ENCODE measurements at places on chromosomes 5 and 9. TPM values are rescaled to one million over a fixed set of nuclear protein-coding genes. Genes with fewer than 3 reads are reported as not detected.

RANBP6 gene
- polyA plus RNA-seq = 24.4 TPM

ZNF454 gene
- polyA plus RNA-seq = 9.4 TPM

RABGAP1 gene
- 58.5 TPM for polyA plus RNA-seq

IFNA2 gene
- polyA plus RNA-seq = not detected

MYMK gene
- polyA plus RNA-seq = 0.37 TPM

PRRC1 gene
- polyA plus RNA-seq = 90.1 TPM

CACFD1 gene
- polyA plus RNA-seq = 28.5 TPM

MAMDC2 gene
- polyA plus RNA-seq = 7.9 TPM

GFRA3 gene
- 3.9 TPM for polyA plus RNA-seq

C9orf152 gene
- polyA plus RNA-seq = 8.3 TPM

LHX3 gene
- not detected for polyA plus RNA-seq

TCERG1 gene
- 101 TPM for polyA plus RNA-seq

COL15A1 gene
- polyA plus RNA-seq = 8.1 TPM

DNA sequence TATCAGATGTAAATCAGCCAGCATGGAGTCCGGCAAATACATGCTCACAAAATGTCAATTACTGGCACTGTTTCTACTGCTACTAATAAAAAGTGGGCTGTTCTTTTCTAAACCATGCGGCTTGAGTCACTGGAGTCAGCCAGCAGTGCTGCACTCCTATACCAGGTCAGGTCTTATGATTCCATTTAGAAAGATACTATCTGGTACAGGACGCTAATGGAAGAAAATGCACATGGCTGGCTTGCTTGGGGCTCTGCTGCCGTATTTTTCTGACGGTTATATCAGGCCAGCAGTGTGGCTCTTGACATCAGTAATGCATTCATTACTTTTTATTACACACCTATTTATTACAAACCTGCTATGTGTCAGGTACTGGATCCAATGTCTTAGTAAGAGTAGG, 74.3 kb downstream of the NDFIP1 start:
- no peak for DNase-seq

DNA sequence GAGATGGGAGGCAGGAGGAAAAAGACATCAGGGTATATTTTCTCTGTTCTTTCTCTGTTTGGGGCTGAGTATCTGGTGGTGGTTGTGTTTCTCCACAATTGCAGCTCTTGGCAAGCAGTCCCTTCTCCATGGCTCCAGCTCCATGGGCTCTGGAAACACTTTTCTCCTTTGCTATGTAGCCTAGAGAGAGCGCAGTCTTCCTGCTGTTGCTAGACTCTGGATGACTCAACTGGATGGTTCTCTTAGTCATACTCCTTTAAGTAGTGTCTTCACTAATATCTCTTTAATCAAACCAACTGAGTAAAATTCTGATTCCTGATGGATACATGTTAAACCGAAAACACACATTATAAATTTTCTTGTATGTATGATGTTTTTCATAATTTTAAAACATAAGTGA, 3.3 kb upstream of the PLGRKT start:
- no peak for DNase-seq

DNA sequence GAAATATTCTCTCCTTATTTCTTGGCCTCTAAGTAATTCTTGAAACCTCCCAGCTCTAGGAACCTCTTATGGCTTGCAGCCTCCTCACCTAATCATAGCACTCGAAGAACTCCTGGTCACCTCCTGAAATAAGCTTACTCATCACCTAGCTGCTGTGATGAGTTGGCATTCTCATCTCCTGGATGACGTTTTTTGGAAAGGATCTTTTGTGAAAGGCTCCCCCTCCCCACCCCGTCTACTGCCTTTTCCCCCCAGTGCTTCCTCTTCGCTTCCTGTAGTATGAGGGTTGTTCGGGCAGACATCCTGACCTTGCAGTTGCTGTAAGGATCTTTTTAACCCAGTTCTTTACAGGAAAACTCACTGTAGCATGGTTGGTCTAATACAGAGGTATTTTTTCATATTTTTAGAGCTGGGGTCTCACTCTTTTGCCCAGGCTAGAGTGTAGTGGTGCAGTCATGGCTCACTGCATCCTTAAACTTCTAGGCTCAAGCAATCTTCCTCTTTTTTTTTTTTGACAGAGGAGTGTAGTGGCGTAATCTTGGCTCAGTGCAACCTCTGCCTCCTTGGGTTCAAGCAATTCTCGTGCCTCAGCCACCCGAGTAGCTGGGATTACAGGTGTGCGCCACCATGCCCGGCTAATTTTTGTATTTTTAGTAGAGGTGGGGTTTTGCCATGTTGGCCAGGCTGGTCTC, 41.8 kb downstream of the ARHGAP26 start:
- no peak for DNase-seq

GRCh38 chr5:154044581-154044980, 5.8 kb downstream of the MFAP3 start:
- no peak for DNase-seq

GRCh38 chr9:12723409-12724028, 30.3 kb downstream of the TYRP1 start:
- DNase-seq = no peak

DNA sequence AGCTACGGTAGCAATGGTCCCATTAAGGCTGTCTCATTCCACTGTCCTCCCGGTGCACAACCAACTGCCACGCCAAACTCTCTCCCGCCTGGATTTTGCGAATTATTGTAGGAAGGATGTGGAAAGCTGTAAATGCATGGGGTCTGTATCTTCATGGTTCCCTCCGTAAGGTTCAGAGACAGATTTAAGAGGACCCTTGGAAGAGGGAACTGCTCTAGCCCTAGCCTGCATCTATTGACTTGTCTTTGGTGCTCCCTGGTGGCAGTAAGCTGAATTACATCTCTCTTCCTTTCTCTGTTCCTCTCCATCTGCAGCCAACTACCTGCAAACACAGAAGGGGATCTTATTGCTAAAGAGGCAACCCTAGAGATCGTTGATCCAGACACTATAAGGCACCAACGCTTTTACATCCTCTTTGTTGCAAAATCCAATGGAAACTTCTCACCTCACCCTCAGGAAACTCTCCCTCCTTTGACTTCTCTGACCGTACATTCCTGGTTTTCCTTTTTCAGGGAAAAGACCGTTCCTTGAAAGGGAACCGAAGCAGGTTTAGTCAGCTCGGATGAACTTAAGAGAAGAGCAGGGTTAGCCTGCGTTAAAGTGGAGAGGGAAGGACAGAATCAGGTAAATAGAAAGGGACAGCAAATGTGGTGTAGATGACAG, 11.9 kb downstream of the CAPSL start:
- peak; percentile 37 for DNase-seq

GRCh38 chr9:37380570-37380969, 41.9 kb upstream of the GRHPR start:
- DNase-seq = no peak

GRCh38 chr5:153099328-153099727, 391.1 kb upstream of the GRIA1 start:
- DNase-seq = no peak

GRCh38 chr9:6441269-6441668, 28.3 kb downstream of the UHRF2 start:
- no peak for DNase-seq

- DNase-seq = no peak
Observed at GRCh38 chr9:88053856-88054501, 79.6 kb upstream of the CDK20 start.

- DNase-seq = no peak
Observed at GRCh38 chr5:95861864-95862561, 39.5 kb upstream of the GLRX start.

- no peak for DNase-seq
Observed at GRCh38 chr5:90144625-90145327, 264.8 kb downstream of the CETN3 start.

DNA sequence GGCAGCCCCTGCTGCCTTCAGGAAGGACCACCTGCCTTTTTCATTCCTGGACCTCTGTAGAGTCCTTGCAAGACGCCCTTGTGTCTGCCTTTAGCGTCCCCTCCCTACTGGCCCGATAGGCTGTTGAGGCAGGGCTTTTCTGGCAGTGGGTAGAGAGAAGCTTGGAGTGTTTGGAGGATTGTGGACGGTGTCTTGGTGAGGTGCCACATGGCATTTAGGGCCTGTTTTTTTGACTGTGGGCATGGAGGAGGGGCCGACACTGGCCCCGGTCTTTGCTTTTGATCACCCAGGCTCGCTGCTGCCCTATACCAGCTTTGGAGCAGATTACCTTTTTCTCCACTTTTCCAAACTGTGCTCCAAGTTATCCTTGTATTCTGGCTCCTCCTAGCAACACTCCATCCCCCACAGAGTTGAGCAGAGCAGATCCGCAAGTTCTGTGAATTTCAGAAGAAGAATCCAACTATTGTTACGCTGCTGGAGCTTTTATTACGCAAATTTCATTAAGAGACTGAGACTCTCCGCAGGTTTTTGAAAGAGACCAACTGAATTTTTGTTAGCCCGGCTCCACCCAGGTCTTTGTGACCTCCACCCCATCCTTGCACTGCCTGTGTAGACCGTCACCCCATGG, 34.8 kb upstream of the PRDM12 start:
- DNase-seq = no peak

- no peak for DNase-seq
Observed at GRCh38 chr9:128143525-128144238, 5.6 kb upstream of the LCN2 start.

GRCh38 chr9:89372230-89372816, 54.0 kb downstream of the SECISBP2 start:
- DNase-seq = no peak

DNA sequence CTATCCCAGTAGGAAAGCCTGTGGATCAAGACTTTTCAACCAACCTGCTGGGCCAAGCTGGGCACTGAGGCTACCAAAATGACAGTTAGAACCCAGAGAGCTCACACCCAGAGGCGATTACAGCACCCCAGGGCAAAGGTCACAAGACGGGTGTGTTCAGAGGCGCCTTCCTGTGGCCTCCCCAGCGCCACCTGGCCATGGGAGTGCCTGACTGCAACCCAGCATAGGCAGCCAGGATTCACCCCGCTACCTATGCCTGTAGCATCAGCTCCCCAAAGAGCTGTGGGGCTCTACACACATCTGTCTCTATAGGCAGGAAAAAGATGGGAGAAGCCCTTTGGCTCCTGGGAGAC, 33.5 kb downstream of the PDGFRB start:
- no peak for DNase-seq

DNA sequence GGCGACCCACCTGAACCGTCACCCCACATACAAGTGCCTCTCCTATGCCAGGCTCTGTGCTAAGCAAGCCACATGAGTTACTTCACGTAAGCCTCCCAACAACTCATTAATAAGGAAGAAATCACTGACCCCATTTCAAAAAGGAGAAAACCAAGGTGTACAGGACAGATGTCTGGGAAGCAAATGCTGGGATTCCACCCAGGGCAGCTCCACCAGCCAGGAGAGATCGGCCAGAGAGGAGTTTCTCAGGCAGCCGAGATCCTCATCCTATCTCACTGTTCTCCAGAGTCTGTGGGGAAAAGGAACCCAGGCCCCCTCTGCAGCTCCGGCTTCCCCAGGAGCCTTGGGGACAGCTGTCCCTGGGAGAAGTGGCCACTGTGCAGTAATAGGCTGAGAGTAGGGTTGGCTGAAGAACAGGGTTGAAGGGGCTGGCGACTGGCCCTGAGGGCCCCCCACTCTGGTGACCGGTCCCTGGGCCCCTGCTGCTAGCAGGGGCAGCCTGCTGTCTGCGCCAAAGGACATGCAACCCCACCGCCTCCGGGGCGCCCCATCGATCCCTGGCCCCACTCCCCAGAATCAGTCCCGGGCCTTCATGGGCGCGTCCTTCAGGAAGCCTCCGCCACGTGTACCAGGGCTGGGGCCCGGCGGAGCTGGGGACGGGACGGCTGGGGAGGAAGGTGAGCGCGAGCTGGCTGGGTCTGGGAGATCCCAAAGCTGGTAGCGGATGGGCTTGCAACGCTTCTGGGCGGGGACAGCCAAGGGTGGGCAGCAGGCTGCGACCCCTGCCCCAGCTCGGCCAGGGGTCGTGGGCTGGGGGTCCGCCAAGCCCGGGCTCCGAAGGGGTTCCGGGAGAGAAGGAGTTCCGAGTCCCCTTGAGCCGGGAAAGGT, 44.1 kb upstream of the STXBP1 start:
- DNase-seq = no peak

GRCh38 chr5:179258001-179258921, 87.0 kb downstream of the ADAMTS2 start:
- DNase-seq = no peak

- no peak for DNase-seq
Observed at GRCh38 chr9:92513349-92513748, 22.4 kb downstream of the ECM2 start.

- no peak for DNase-seq
Observed at GRCh38 chr5:154370119-154370518, 75.7 kb upstream of the SAP30L start.

- no peak for DNase-seq
Observed at GRCh38 chr5:180387798-180388197, 34.7 kb upstream of the GFPT2 start.

DNA sequence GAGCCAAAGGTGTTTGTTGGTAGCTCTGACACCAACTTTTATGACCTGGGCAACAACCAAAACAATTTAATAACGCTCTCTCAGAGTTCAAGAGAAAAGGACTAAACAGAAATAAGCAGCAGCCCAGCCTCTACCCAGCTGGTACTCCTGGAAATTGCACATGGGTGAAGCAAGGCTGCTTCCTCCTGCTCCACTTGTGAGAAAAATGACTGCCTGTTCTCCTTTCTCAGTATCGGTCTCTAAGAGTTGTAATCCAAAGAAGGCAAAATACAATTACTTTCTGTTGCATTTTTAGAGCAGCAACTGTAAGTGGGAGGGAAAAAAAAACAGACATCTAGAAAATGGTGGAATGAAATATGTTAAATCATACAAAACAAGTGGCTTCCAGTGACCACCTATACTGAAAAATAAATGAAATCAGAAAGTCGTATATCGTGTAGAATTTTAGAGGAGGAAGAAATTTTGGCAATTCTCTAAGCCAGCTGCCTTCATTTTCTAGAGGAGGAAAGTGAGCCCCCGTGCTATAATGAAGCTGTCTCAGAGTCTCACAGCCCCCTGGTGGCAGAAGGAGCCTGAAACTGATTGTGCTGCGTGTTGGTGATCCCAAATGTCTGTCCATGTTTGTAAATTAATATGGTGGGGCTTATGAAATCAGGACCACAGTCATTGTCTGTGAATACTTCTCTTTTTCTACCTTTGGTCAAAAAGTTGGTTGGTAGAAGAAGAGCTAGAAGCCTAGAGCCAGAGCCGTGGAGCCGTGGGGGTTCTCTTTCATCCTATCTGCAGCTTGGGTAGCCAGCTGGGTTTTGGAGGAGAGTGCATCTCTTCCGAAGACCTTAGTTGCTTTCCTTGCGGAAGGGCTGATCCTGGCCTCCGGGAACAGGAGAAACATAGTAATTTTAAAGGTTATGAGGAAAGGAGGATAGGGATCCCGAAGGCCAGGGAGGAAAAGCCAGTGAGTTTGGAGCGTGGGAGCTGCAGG, 139.9 kb downstream of the PIP5K1B start:
- DNase-seq = peak; percentile 31
